MM.1S (cell line): ENCODE measurements at places on chromosomes 11 and 22.

DNA sequence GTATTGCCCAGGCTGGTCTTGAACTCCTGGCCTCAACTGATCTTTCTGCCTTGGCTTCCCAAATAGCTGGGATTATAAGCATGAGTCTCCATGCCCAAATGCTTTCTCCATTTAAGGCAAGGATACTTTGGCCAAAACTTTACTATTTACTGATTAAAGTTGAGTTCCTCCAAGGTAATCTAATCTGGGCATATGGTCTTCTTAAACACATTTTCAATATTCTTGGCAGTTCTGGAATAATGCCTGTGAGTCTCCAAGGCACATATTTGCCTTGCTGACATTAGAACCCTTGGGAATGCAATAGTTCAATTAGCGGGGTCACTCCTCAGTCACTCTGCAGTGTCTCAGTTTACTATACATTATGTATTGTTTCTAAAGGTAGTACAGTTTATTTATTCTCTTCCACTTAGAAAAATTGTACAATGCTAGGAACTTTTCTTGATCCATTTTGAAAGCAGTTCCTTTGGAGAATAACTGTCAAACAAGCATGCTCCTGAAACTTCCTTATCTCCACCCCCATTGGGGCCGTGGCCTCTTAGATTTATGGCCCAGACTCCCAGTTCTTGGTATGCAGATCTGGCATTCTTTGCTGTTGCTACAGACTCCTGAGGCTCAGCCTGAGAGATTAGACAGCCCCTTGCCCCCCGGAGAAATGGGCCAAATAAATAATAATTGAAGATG lies 13.1 kb upstream of the RAB38 start:
- no peak for DNase-seq

DNA sequence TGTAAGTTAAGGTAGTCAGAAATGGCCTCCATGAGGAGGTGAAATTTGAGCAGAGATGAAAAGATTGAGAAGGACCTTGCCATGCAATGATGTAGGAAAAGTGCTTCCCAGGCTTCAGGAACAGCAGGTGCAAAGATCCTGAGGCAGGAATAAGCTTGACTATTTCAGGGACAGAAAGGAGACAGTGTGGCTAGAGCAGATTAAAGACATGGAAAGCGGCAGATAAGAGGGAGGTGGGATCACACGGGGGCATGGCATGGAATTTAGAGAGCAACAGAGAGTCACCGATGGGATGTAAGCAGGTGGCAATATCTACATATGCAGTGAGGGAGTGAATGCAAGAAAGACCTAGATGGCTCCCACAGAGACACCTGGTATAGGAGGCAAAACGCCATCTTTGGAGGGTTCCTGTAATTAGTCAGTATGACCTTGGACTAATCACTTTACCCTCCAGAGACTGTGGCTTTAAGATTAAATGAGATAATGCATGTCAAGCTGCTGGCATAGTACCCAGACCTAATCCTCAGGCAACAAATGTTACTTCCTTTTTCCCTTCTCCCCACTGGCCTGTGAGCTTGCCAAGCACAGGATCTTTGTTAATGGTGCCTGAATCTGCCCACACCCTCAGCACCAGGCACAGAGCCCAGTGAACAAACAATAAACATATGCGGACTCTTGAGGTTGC lies 24.6 kb upstream of the ACER3 start:
- DNase-seq: no peak

DNA sequence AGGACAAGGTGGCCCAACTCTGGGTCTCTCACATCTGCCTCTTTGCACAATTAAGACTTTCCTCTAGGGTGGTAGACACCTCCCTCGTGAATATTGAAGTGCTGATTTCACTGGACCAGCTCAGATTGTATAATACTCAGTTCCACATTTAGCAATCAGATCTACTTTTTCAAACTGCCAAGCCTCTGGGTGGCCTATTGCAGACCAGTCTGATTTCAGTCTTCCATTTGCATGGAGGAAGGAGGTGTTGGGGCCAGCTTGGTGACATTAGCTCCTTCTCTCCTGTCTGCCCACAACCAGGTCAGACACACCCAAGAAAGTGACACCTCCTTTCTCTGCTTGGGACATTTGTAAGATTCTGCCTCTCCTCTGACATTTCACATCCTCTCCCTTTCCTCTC lies 78.2 kb downstream of the PPFIBP2 start:
- DNase-seq: no peak

GRCh38 chr11:61971248-61972111 lies 4.0 kb upstream of the FTH1 start:
- DNase-seq: peak; percentile 21

GRCh38 chr11:107606141-107606540 lies 15.2 kb downstream of the ELMOD1 start:
- DNase-seq: peak; percentile 23

DNA sequence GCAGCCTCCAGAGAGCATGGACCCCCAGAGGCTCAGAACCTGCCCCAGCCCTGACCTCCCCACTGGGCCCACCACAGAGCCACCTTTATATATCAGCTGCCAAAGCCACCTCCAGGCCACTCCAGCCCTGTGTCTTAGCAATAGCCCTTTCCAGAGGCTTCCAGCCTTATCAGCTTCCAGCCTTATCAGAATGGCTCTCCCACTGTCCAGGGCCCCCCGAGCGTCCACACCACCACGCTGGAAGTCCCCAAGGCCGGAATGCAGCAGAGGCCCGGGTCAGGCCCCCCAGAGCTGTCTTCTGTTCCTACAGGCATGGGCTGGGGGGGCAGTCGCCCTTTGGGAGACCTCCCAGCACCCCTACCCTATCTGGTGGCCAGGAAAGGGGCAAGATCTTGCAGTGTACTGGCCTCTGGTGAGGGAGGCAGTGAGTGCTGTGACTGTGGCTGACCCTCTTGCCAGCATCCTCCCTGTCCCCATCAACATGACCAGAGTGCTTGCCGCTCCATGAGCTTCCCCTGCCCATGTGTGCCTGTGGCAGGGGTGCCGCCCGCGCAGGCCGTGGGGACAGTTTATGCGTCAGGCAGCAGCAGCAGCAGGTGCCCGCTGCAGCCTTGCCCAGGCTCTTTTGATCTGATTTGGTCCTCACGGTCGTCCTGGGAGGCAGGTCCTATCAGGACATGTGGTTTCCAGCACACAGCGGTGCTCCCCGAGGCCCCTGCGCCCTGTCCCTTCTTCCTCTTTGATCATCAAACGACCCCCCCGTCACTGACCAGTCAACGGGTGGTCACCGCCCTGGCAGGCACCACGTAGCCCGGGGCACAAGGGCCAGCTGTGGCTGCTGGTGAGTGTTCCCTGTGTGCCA lies 15.9 kb downstream of the OSBPL5 start:
- no peak for DNase-seq

DNA sequence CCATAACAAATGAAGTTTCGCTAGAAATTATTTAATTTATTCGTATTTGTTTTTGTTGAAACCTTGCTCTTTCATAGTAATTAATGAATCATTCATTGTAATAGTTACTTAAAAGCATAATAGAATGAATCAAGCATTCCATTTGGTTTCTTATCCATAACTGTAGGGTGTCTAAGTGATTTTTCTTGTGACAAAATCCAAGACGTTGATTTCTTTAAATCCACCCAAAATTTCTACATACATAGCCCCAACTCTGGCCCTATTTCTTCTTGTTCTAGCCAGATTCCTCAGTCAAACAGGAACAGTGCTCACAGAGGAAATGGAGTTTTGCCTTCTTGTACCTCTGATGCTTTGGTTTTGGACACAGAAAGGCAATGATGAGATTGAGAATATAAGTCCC lies 25.5 kb downstream of the UBASH3B start:
- DNase-seq: no peak

DNA sequence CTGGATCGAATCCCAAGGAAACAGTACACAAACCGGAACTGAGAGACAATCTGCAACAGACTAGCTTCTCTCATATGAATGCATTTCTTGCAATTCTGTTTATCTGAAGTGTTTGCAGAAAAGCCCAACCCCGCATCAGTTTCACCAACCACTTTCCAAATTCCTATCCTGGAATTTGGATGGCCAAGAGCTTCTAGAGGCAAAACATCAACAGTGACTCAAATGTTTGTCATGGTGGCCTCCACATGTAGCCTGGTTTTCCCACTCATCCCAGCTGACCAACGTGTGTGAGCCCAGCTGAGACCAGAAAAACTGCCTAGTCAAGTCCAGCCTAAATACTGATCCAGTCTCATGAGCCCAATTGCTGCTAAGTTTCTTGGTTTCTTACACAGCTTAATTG lies 8.3 kb upstream of the MIEF1 start:
- DNase-seq: no peak

DNA sequence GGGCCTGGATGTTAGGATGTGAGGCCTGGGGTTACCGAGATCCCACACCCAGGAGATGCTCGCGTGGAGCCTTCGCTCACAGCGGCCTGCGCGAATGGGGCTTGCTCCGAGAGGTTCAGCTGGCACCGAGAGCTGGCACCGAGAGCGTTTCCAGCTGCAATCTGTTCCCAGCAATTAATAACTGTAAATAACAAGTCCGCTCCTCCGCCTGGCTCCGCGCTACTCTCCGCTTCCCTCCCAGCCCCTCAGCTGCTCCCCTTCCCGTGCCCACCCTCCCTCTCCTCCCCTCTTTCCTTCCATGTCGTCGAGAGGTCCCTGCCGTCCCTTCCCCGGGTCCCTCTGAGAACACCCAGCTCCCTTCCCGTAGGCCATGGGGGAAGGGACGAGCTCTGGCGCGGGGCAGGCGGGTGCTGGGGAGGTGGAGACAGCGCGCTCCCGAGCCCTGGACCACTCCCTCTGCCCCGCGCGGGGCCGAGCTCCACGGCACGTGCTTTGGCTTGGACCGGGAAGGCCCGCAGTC lies 110.8 kb downstream of the WNT7B start:
- DNase-seq: no peak

DNA sequence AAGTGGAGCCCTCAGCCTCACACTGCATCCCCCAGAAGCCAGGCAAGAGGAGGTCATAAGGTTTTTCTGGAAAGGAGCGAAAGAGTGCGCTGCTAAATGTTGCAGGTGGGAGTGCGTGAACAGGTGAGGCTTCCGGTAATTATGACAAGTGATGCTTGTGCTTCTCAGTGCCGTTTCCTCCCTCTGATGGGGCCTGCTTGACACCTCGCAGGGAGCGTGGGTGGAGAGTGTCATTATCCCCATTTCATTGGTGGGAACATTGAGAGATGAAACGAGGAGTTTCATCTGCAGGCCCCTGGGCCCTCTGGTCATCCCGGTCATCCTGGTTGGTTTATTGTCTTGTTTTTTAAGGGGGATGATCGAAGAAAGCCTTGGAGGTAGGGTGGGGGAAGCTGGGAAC lies 57.5 kb downstream of the BCR start:
- no peak for DNase-seq

GRCh38 chr11:46858920-46859546 lies 13.0 kb upstream of the CKAP5 start:
- no peak for DNase-seq

DNA sequence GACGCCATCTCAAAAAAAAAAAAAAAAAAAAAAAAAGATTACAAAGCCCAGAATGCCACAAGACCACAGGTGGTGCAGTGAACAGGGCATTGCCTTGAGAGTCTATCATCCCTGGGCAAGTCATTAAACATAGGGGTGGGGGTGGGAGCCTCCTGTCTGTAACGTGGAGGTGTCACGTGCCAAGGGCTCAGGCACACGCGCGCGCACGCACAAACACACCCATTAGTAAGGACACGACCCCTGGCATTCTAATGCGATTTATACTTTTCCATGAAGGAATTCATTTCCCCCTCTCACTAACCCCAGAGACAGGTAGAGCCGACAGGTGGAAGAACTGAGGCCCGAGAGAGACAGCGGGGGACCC lies 5.8 kb upstream of the GCAT start:
- no peak for DNase-seq

DNA sequence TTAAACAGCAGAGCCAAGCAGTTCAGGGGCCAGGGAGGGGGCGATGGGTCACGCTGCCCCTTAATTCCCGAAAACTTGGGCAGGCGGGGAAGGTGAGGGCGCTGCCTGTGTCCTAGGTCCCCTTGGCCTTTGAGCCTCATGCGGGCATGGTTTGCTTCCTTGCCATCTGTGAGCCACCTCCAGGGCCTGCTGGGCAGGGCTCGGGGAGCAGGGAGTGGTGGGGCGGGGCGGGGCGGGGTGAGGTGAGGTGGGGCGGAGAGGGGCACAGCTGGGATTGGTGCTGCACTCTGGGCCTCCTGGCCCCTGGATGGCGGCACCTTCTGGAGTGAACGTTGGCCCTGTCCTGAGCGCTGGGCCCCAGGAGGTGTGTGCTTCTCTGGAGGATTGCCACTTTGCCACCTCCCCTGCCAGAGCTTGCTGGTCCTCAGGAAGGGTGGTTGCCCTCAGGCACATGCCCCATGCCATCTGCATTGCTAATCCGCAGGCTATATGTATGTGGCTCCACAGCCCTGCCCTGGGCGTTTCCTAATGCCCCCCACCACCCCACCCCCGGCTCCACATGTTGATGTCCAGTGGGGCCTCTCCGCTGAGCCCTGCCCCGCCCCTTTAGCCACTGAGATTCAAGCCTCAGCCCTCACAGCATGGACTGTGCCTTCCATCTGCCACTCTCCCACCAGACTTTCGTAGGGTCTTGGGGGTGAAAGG lies 352.5 kb downstream of the TBC1D22A start:
- DNase-seq: no peak

DNA sequence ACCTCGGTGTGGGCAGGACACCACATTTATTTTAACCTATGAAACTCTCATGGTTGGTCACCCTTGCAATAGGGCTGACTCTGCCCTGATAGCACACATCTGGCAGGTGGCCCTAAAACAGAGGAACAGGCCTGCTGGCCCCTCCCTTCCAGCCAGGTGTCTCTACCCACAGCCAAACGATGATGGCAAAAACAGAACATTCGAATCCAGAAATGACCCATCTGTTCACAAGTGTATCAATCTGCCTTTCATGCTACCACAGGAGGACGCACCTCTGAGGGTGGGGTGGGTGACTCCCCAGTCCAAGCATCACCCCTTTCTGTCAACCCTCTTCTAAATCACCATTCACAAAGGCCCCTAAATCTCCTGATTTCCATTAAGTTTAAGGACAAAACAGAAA lies 118.1 kb downstream of the ETS1 start:
- DNase-seq: peak; percentile 95

- no peak for DNase-seq
These were observed 296.9 kb upstream of the SORL1-AS1 start for GRCh38 chr11:121749691-121750090.

DNA sequence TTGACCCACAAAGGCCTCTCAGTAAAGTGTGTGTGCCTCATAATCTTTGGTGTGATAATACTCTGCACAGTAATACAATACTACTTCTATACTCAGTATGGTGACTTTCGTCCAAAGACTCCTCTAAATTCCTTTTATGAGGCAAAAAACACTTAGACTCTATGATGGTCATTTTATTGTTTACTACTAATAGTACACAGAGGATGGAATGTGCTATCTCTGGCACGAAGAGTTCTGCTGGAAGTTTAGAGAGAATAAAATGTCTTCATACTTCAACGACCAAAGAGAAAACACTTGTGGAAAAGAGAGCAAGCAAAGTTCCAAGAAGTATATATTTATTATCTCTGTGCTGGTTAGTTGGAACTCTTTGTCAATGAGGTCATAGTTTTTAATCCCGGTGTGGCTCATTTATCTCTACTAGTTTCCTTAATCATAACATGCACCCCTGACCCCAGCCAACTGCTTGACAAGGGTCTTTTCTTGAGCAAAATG lies 7.5 kb upstream of the CSTF3 start:
- DNase-seq: no peak

GRCh38 chr11:35943713-35944502 lies at the start of gene LDLRAD3:
TSS of gene LDLRAD3 (plus strand) at chr11:35944062. CDS start at chr11:35944099, 37 bp downstream.
- DNase-seq: peak; percentile 44
